ENCODE measurements at places on chromosomes 4 and X.

DNA sequence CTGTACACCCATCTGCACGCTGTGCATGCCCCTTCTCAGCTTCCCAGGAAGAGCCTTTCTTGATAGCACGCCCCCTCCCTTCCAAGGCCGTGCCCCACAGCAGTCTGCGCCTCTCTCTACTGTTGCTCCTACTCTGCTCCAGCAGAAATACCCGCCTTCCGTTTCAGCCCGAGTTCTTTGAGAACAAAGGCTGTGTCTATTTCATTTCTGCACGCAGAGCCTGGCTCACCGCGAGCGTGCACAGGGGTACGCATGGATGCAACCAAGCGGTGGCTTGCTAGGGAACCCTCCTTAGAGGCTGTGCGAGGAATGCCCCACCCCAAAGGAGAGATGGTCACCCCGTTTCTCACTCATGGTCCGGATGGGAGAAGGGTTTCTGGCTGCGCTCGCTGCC is 485 bp downstream of the AADAT start:
- no peak for DNase-seq

GRCh38 chrX:130121505-130121800 is 11.2 kb upstream of the ELF4 start:
- DNase-seq, result no peak

GRCh38 chrX:129690435-129690834 is 35.7 kb upstream of the APLN start:
- DNase-seq, result peak; percentile 55

- no peak for DNase-seq
Observed at GRCh38 chr4:75705198-75705977, 19.0 kb upstream of the USO1 start.

GRCh38 chrX:82127228-82128123 is 925.6 kb downstream of the SH3BGRL start:
- DNase-seq, result no peak

DNA sequence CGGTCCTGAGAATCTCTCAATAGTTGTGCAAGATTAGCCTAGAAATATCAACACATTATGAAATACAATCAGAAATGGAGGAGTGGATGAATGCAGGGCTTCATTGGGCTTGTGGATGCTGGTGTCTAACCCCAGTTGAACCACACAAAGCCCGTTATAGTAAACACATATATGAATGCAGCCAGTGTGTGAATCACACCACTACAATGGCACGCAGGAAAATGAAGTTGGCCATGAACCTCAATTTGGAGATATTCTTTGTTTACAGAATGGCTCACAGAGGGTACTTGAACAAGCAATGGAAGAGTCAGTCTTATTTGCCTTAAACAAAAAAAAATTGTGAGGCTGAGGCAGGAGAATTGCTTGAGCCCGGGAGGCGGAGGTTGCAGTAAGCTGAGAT is 57.8 kb downstream of the SOD3 start:
- no peak for DNase-seq

DNA sequence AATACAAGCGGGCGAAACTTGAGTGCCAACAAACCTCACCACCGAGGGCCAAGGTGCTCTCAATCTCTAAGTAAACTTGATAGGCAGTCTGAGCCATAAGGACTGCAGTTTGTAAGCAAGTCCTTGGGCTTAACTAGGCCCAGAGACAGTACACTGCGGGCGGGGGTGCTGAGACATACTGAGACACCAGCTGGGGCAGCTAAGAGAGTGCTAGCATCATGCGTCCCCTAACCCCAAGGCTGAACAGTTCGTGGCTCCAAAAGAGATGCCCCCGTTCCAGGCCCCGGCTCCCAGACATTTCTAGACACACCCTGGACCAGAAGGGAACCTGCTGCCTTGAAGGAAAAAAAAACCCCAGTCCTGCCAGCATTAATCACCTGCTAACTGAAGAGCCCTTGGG is 126.8 kb upstream of the PRDX4 start:
- no peak for DNase-seq

GRCh38 chr4:142846729-142847596 is 862 bp upstream of the INPP4B start:
- no peak for DNase-seq

DNA sequence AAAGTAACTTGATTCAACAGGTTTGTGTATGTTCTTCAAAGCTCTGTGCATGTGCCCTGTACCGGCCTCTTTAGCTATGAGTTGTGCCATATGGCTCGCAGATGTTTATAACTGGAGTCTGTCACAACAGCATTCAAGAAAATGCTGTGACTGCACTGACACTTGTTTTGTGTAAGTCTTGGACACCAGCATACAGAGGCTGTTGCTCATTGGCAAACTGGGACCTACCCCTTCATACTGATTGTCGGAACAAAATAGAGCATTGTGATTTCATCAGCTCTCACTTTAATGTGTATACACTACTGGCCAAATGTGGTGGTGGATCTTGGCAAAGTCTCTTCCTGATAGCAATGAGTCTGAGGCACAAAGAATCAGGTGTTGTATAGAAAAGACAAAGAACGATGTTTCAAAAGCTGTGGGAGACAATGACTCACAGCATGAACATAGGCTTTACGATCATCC is 133.9 kb downstream of the EGF start:
- DNase-seq, result no peak

- DNase-seq, result no peak
Observed at GRCh38 chrX:46630141-46630540, 56.6 kb downstream of the CHST7 start.

GRCh38 chrX:39893417-39894338 is 204.1 kb downstream of the BCOR start:
- DNase-seq, result no peak

GRCh38 chr4:76588274-76588673 is 153.2 kb downstream of the SHROOM3 start:
- DNase-seq, result no peak

GRCh38 chr4:80365928-80366327 is 30.4 kb downstream of the CFAP299 start:
- DNase-seq, result no peak

- DNase-seq, result no peak
Observed at GRCh38 chrX:103483720-103484119, 35.6 kb downstream of the RAB40A start.

GRCh38 chr4:84100071-84100470 is 399.0 kb downstream of the NKX6-1 start:
- no peak for DNase-seq

DNA sequence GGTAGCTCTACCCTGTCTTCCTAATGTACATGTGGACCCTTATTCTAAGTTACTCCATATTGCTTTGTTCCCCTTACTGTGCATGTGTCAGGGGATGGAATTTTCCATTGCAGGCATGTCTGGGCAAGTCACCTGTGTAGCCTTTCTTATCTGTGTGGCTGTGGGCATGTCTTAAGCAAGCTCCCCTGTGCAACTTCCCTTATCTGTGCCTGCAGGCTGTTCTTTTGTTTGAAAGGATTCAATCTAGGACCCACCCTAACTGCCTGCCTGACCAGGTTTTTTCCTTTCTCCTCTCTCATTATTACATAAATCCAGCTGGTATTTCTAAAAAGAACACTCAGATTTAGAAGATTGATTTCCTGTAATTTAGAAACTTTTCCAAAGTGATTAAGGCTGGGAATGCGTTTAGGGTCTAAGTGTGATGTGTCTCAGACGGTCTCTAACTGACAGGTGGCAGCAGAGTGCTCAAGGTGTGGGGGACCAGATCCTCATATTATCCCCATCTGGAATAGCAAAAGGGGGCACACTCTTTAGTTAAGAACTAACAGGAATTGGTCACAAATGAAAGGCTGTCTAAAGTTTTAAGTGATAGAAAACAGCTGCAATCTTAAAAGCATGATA is 198.9 kb upstream of the PPP1R2C start:
- no peak for DNase-seq

GRCh38 chr4:150149381-150149780 is 71.1 kb downstream of the DCLK2 start:
- no peak for DNase-seq

- DNase-seq, result peak; percentile 12
Observed at GRCh38 chrX:129785160-129785947, 5.6 kb downstream of the SASH3 start.

DNA sequence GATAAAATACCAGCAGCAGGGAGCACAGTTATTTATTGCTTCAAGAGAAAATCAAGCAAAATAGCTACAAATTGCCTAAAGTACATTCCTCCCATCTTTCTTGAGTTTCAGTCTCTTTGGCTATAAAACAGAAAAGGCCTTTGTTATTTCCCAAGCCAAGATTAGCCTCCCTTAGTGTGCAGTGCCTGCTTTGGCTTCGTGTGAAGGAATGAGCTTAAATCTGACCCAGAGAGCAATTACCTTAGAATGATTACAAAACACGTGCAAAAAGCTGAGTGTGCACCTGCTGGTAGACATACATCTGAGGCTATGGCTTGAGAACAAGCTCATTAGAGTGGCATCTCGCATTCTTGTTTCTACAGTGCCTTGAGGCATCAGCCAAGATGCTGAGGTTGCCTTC is 250.8 kb downstream of the C4orf33 start:
- DNase-seq, result no peak

- no peak for DNase-seq
Observed at GRCh38 chr4:109111031-109111430, 191.4 kb downstream of the COL25A1 start.

- DNase-seq, result no peak
Observed at GRCh38 chr4:123350191-123350544, 46.4 kb upstream of the SPRY1 start.

DNA sequence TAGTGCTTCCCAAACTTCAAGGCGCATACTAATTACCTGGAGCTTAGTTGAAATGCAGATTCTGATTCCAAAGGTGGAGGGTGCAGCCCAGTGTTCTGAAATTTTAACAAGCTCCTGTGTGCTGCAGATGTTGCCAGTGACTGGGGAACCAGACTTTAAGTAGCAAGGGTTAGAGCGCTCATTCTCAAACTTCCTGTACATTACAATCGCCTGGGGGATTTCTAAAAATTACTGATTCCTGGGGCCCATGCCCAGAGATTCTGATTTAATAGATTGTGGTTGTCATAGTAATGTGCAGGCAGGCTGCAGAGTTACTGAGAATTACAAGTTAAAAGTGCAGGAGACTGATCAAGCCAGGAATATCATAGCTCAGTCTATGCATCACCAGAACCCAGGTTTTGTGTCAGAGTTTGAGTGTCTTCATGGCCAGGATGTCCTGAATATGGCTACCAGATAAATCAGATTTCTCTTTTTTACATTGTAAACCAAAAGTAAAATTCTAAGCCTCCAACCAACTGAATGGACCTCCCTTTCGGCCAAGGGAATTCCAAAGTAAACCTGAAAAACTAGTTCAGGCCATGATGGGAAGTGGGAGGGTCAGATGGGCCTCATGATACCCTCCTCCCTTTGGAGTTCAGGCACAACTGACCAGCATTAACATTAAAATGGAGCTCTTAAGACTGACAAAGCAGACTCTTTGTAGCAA is 121.6 kb downstream of the ATXN3L start:
- DNase-seq, result no peak

DNA sequence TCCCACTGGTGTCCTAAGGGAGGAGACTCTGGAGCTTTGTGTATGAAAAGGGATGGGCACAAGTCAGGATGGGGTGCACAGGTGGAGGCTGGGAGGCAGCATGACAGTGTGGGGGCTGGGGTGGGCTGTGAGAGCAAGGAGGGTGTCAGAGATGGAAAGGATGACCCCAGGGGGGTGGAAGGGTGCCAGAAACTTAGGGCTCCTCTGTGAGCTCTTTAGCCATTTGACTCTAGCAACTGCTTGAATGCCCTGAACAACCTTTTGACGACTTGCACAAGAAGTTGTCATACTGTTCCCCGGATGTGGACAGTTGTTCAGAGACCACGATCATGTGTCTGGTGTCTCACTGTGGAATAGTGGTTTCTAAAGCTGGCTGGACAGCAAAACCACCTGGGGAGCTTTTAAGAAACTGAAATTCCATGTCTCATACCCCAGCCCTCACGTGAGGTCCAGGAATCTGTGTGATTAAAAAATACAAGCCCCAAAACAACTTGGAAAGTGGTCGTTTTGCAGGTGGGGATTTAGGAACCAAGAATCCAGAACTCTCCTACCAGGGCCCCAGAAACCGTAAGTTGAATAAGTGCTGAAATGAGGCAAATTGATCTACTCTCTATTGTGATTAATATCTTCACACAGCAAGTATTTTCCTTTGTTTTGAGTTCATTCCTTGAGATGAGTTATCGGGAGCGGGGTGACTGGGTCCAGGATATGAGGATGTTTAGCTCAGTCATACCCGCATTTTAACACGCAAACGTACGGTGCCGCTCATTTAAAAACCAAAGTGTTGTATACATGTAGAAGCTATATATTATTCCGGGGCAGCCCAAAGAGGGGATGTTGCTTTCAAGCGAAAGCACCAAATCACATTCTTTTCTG is 3.4 kb downstream of the RHOH start:
- DNase-seq, result no peak

GRCh38 chr4:54066718-54067129 is 2.3 kb upstream of the CHIC2 start:
- no peak for DNase-seq

GRCh38 chr4:77493829-77494551 is 111.6 kb upstream of the CXCL13 start:
- no peak for DNase-seq

DNA sequence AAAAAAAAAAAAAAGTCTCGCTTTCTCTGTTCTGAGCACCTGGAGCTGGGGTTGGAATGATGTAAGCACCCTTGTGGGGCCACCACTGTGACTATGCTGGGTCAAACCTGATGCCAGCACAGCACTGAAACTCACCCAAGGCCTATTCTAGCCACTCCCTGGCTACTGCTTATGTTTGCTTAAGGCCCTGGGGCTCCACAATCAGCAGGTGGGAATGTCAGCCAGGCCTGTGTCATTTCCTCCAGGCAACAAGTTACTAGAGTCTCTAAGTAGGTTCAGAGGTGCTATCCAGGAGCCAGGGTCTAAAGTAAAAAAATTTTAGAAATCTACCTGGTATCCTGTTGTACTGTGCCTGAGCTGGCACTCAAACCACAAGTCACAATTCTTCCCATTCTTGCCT is 1306.8 kb downstream of the STIM2 start:
- no peak for DNase-seq

GRCh38 chr4:52195869-52196268 is 144.8 kb downstream of the SPATA18 start:
- no peak for DNase-seq

GRCh38 chr4:129046055-129046959 is 47.0 kb downstream of the SCLT1 start:
- no peak for DNase-seq

GRCh38 chrX:65581661-65582339 is 47.2 kb upstream of the LAS1L start:
- DNase-seq, result no peak

GRCh38 chr4:38489924-38490639 is 173.9 kb upstream of the KLF3 start:
- DNase-seq, result no peak

DNA sequence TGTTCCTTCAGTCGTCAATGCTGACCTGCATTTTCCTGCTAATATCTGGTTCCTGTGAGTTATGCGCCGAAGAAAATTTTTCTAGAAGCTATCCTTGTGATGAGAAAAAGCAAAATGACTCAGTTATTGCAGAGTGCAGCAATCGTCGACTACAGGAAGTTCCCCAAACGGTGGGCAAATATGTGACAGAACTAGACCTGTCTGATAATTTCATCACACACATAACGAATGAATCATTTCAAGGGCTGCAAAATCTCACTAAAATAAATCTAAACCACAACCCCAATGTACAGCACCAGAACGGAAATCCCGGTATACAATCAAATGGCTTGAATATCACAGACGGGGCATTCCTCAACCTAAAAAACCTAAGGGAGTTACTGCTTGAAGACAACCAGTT is 12.6 kb downstream of the TLR8 start:
- no peak for DNase-seq

GRCh38 chr4:151395873-151396272 is 13.1 kb upstream of the FHIP1A start:
- DNase-seq, result no peak

All from coronary artery (tissue), 2 donors.